ENCODE measurements at places on chromosomes 2 and 18. TPM values are rescaled to one million over a fixed set of nuclear protein-coding genes. Genes with fewer than 3 reads are reported as not detected.

Gene SERPINB3
- polyA plus RNA-seq = not detected

- DNase-seq = no peak
These were observed 3.7 kb upstream of the ADI1 start for GRCh38 chr2:3522961-3523421.

DNA sequence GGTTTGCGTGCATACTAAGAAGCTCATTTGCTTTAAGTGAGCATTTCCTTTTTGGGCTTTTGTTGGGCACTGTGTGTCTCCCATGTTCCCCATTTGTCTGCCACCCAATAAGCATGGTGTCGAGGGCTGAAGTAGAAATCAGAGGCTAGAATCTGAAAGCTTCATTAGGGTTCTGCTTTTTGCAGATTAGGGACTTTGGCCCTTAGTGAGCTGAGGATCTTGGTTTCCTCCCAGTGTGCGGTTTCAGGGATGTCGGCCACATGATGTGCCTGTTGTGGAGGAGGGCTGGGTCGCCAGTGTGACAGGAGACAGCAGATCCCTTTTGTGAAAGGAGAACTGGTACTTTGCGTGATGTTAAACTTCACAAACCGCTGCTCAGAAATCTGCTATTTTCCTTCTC lies 41.1 kb downstream of the PLEKHB2 start:
- DNase-seq = no peak

DNA sequence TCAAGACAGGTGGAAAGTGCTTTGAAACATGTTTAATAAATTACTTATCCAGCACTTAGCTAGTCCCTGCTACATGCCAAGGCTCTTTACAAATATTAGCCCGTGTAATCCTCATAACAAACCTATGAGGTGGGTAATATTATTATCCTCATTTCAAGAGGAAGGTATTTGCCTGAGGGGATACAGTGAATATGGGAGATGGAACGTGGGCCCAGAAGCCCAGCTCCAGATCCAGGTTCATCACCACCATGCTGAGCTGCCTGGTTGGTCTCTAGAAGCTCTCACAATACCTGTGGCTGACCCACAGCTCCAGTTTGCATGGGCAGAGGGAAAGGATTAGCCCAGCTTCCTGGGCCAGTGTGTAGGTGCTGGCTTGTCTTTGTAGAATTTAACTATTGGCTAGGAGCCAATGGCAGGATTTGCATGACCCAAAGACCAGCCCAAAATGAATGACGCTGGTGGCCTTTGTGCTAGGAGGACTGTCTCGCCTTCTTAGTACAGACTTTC lies 61.6 kb upstream of the ATP8B1 start:
- no peak for DNase-seq

Gene ASB18
- polyA plus RNA-seq = 0.36 TPM

DNA sequence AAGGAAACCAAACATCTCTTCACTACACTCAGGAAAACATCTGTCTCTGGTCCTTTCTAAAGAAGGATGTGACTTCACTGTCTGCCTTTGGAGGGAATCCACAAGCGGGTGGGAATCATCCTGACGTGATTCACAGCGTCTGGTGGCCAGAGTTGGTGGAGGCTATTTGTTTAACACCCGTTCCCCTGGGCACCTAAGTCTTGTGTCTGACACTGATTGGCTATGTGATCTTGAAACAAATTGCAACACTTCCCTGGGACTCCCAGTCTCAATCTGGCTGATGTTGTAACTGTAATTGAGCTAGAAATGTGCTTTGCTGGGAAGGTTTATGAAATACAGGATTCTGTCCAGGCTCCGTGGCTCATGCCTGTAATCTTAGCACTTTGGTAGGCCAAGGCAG lies 28.8 kb upstream of the SIX3 start:
- DNase-seq = no peak

Gene ANKRD30B
- polyA plus RNA-seq = 0.17 TPM

DNA sequence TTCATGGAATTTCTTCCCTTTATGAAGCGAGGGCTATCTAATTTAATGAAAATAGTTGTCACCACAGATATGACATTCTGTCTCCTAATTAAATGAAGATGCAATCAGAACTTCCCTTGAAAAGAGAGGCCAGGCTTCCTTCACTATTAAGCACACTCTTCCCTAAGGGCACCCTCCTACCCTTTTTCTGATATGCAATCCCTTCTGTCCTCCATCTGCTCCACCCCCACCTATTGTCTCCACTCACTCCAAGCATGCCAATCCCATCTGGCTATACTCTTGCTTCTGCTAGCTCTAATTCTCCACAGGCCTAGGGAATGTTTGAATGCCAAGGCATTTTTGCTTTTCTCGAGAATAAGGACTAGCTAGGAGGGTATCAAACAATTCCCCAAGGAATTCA lies 818.4 kb upstream of the FSHR start:
- no peak for DNase-seq

Gene CHST10
- 23.8 TPM for polyA plus RNA-seq

DNA sequence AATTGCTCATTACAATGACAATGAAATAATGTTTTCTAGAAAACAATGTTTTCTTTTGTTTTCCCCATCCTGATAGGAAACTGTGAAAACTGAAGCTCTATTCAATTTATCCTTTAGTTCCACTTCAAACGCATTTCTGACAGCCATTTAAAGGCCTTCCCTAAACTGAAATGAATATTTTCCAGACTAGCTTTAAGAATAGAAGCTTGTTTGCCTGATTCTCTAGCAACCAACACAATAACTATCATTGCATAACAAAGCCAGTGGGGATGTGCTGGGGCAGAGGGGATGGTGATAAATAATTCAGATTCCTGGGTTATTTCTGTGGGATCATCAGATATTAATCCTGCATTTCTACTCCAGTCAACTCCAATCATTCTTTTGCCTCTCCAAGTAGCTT lies 427.1 kb downstream of the RND3 start:
- no peak for DNase-seq

Gene ASB3
- polyA plus RNA-seq = 30.8 TPM

Gene ANKRD39
- 12.0 TPM for polyA plus RNA-seq

Gene MATN3
- 3.0 TPM for polyA plus RNA-seq

DNA sequence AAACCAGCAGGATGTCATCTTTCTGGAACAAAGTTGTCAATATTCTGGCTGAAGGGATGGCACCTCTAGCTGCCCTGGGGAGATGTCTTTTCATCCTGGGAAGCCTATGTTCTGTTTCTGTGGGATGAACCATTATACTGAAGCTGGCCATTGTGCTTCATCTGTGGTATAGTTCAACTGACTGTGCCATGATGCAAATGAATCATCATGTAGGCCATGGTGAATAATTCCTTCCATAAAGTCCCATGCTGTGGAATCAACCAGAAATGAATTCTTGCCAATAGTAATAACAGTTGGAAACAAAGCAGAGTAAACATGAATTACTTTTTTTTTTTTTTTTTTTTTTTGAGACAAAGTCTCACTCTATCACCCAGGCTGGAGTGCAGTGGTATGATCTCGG lies 64.1 kb upstream of the CNGA3 start:
- DNase-seq = no peak

Gene CASP8
- 11.2 TPM for polyA plus RNA-seq

- DNase-seq = no peak
These were observed 44.7 kb downstream of the PIK3C3 start for GRCh38 chr18:41999751-42000150.

Gene PRADC1
- 17.8 TPM for polyA plus RNA-seq

GRCh38 chr2:1856475-1856874 lies 112.2 kb upstream of the PXDN start:
- no peak for DNase-seq

- no peak for DNase-seq
These were observed 9.2 kb upstream of the CD28 start for GRCh38 chr2:203697190-203697589.

DNA sequence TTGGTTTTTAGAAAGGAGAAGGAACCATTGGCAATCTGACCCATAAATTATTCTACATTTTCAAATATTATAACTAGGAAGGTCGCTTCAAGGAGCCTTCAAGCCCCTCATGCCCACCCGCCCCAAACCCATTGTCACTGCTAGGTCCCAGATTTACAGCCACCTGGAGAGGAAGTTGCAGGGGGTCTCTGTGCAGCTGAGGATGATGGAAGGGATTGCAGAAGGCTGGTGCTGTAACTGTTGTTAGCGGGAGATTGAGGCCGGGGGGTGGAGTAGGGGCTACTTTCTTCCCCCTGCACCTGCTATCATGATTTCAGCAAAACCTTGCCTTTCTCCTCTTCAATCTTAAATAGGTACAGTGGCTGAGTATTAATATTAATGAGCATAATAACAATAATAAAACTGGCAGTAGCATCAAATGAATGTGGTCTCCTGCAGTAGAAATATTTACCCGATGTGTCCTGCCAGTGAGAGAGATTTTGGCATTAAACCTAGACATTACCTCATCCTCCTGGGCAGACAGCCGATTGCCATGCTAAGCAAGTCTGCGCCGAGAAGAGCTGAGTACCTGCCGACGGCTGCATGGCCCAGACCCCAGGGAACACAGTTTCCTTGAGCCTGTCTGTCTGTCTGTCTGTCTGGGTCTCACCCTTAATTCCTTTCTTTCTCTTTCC lies 225.4 kb downstream of the FAM210A start:
- DNase-seq = no peak

- no peak for DNase-seq
These were observed 103.0 kb downstream of the FAM210A start for GRCh38 chr18:13623348-13623747.

DNA sequence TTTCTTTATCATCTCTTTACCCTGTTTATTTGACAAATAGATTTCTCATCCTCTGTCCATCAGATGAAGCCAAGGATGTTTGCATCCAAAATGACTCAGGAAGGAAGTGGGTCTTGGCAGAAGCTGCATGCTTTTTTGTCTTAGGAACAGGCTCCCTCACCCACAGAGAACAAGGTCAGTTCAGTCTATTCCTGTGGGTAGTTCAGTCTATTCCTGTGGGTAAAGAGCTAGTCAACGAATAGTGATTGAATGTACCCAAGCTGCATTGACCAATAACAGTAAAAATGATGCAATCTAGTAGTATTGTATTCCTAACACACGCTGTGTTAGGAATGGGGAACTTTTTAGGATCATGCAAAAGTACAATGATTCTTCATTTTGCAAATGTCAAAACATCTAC lies 290.8 kb upstream of the TANK start:
- no peak for DNase-seq

DNA sequence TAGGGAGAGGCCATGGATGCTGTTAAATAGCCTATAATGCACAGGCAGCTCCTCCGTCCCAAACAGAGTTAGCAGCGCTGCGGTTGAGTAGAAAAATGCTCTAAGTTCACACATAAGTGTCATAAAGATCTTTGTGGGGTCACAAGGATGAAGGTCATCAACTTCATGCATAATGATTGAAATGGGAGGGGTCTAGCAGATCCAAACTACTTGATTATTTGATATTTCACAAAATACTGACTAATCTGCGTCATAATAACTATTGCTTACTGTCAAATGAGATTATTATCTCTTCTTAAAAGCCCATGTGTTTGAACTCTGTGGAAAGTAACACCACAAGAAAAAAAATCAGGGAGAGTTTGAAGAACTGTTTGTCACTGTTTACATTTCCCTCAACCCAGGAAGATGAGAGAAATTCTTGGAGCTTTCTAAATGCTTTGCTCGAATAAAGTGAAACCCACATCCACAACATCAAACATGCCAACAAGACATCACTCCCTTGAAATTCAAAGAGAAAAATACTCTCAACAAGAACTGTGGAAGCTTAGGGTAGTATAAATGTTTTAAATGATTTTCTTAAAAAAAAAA lies 50.5 kb upstream of the CREB1 start:
- no peak for DNase-seq

DNA sequence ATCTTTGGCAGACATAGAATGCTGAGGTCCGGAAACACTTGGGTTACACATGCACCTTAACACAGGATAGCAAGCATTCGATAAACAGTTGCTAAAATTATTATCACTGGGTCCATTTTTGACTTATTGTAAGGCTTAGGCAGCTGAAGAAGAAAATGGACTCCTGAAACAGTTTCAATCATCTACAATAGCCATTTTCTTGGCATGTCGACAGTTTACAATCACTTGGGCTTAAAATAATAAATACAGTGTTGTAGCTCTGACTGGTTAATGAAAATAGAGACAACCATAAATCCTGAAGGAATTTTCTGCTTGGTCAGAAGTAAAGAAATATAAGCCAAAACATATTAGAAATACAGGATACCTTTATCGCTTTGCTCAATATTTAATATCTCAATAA lies 169.2 kb downstream of the XIRP2 start:
- DNase-seq = no peak

GRCh38 chr2:106719222-106719621 lies 166.7 kb downstream of the ST6GAL2 start:
- no peak for DNase-seq

Gene ALPP
- 0.13 TPM for polyA plus RNA-seq

- no peak for DNase-seq
These were observed 43.7 kb downstream of the ARL4C start for GRCh38 chr2:234453216-234453615.

DNA sequence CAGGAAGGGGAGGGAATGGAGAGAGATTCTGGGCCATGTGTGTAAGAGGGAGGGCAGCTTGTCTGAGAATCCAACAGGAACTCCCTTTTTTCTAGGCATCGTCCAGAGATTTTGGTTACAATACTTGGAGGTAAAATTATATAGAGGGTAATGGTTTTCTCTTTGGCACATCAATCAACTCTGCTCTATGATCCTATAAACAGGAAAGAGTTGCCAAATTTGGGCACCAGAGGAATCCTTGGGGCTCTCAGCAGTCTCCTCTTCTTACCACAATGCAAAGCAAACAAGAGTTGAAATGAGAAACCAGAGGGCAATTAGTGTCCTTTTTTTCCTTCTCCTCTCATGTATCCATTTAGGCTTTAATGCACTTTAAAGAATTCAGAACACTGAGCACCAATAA lies 243.4 kb downstream of the SLC8A1 start:
- no peak for DNase-seq

- DNase-seq = no peak
These were observed 272.4 kb downstream of the FIGN start for GRCh38 chr2:163463411-163463810.

DNA sequence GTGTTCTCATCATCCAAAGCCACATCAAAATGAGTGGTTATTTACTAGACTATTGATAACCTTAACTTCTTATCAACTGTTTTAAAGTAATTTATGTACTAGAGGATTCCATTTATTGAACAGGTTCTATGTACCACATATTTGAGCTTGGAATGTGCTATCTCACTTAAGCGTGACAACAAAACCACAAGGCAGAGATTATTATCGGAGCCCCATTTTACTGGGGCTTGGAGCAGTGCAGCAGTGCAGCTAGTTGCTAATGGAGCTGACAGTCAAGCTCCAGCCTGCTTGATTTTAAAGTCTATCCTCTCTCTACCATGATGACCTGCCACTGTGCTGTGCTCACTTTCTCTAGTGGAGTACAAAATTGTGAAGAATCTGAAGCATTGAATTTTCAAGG lies 24.6 kb downstream of the GCG start:
- DNase-seq = no peak

GRCh38 chr2:9764153-9764778 lies 79.0 kb upstream of the TAF1B start:
- no peak for DNase-seq

Gene NCKAP5
- polyA plus RNA-seq = 8.1 TPM

DNA sequence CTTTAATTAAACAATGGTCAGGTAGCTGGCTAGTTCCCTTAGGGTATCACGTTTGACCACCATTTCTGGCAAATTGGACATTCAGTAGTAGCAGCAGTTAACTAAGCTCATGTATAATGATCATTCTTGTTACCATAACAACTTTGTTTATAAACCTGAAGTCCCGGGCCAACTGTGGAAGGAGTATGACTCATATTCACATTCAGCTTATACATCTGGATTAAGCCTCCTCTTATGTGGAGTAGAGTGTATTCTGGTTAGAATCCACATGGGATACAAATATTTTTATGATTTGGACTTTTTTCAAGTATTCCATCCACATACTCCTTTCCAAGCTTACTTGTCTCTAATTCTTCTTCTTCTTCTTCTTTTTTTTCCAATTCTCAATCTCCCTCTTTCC lies 70.3 kb upstream of the ZSWIM2 start:
- DNase-seq = no peak
